ENCODE measurements at places on chromosomes 3 and 15.

DNA sequence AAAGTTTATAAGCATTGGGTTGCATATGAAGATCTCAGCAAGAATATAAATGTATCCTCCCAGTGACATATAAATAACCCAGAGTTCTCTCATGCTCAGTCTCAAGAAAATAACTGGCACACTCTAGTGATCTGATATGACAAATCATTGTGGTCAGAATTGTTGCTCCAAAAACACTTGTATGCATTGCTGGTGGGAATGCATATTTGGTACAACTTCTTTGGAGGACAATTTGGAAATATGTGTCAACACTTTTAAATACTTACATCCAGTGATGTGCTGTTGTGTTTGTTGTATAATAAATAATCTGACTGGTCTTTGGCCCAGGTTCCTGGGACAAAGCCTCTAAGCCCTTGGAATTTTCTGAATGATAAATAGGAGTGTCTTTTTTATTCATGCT, 66.7 kb upstream of the STT3B start:
- no peak for DNase-seq

GRCh38 chr3:167777356-167777755, 41.8 kb downstream of the SERPINI1 start:
- DNase-seq: no peak

GRCh38 chr15:52100807-52101442, 11.7 kb downstream of the BCL2L10 start:
- DNase-seq: no peak

GRCh38 chr3:129161860-129162271, 1.0 kb upstream of the ISY1 start:
- no peak for DNase-seq

GRCh38 chr3:10602769-10603768, 97.7 kb upstream of the ATP2B2 start:
- peak; percentile 45 for DNase-seq

DNA sequence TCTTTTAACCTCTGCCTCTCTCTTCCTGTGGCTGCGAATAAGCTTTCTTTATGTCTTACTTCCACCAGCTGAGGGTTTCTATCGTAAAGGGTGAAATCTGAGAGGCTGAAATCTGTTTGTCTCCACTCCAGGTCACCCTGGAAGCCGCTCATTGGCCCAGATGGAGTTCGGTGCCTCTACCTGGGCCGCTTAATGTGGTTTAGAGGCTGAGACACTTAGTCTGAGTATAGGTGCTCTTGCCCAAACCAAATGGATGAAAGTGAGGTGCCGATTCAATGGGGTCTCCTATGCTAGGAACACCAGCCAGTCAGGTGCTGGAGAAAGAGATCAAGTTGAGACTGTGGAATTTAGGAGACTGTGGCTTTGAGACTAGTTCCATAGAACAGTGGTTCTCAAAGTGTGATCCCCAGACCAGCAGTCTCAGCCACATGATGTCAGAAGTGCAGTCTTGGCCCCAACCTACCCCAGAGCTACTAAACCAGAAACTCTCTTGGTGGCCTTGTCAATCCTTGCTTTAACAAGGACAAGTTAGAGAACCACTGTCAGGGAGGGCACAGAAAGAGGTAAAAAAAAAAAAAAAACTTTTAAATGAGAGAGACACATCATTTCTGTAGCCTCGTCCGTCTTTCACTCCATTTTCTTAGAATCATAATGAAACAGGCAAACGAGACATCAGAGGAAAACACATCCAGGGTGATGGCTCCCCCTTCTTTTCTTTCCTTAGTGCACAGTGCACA, 54.9 kb upstream of the CCR2 start:
- DNase-seq: no peak

GRCh38 chr3:123479891-123480290, 31.0 kb upstream of the ADCY5 start:
- DNase-seq: no peak

Measured in NCI-H187 treated with DMSO at 0.1 percent for 48 hours (cell line).